ENCODE measurements at places on chromosomes 4 and X.

DNA sequence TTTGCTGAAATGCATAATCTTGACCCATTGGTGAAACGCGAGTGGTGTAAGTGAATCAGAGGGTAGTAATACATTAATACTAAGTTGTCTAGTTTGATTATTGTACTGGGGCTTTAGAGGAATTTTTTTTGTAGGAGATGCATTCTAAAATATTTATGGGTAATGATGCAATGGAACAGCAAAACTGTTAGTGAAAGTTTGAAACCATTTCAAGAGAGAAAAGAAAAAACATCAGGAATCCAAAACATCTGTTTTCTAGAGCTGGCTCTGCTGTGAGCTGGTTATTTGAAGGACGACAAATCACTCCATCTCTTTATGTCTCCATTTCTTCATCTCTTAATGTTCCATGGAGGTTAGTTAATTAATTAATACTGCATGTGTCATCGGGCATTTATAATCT is 351.9 kb upstream of the FAT1 start:
- no peak for DNase-seq

- DNase-seq = no peak
These were observed 7.2 kb downstream of the PDHA1 start for GRCh38 chrX:19350941-19351384.

GRCh38 chr4:183017962-183018361 is 81.1 kb upstream of the WWC2 start:
- no peak for DNase-seq

- DNase-seq = no peak
These were observed 1.0 kb downstream of the SLITRK4 start for GRCh38 chrX:143634663-143635455.

GRCh38 chr4:119125931-119126330 is 9.7 kb upstream of the MYOZ2 start:
- no peak for DNase-seq

GRCh38 chrX:6849716-6850414 is 297.6 kb upstream of the STS start:
- DNase-seq = no peak

GRCh38 chr4:109016200-109016599 is 253.3 kb upstream of the ETNPPL start:
- no peak for DNase-seq

- no peak for DNase-seq
These were observed 31.6 kb downstream of the MTHFD2L start for GRCh38 chr4:74189331-74190043.

- peak; percentile 54 for DNase-seq
These were observed at the start of gene NALF2 for GRCh38 chrX:69503782-69504625. TSS of gene NALF2 (plus strand) at chrX:69504326. CDS start at chrX:69505283, 957 bp downstream.

DNA sequence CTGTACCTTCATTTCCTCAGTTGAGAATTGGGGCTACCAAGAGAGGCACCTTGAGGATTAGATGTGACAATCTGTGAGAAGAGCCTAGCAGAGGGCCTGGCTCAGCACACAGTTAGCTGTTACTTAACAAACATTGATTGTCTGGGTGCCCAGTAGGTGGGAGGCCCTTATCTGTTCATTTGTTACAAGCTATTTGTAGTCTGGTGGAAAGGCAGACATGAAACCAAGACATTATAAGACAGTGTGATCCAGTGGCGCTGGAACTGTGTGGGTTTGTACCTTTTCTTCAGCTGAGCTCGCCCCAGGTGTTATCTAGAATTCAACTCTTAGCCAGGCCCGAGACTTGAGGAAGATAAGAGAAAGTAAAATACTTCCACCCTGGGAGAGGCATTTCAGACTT is 16.9 kb downstream of the AKAP4 start:
- DNase-seq = no peak

DNA sequence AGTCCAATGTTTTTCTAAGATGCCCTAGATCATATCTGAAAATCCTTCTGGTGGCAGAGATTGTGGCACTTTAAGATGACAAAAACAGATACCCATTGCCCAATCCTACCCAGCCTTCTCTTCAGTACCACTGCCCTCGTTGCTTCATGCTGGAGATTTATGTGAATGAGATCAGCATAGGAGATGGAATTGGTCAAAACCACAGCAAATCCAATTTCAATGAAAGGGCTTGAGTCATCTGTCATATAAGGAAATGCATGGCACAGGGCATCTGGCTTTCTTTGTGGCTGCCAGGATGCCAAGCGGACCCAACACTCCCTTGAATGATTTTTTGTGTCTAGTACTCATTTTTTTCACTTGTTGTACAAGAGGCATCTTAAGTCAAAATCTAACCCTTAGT is 16.8 kb downstream of the AFF2 start:
- no peak for DNase-seq

DNA sequence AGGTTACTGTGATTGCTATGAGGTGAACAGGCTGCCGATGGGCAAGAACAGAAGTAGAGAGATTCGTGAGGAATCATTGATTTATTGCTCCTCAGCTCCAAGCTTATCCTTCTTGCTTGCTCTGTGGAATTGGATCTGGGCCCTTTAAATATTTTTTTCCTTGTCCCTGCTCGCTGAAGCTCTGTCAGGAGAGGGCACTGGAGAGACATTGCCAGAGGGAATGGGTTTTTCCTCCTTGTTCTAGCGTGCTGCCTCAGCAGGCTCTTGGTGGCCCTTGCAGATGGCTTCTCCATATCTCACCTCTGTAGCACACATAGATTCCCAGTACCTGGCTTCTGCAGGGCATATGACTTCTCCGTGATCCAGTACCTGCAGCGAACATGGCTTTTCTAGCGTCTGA is 67.4 kb downstream of the CNGA2 start:
- peak; percentile 15 for DNase-seq

DNA sequence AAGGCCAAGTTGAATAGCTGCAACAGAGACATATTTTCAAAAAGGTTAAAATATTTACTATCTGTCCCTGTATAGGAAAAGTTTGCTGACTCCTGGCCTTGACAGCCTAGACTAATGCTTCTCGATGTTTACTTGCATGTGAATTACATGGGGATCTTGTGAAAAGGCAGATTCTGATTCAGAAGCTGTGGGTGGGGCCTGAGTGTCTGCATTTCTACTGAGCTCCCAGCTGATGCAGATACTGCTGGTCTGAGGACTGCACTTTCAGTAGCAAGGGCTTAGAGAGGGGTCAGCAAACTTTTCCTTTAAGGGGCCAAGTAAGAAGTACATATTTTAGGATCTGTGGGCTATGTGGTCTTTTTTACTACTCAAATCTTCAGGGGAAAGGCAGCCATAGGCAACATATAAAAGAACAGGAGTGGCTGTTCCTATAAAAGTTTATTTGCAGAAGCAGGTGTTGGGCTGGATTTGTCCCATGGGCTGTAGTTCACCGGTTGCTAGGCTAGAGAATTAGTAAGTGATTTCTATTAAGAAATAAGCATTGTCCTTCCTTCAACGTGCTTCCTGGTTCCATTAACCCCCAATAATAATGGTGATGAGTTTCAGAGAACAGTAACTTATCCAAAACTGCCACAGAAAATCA is 97.2 kb upstream of the PDE5A start:
- no peak for DNase-seq

DNA sequence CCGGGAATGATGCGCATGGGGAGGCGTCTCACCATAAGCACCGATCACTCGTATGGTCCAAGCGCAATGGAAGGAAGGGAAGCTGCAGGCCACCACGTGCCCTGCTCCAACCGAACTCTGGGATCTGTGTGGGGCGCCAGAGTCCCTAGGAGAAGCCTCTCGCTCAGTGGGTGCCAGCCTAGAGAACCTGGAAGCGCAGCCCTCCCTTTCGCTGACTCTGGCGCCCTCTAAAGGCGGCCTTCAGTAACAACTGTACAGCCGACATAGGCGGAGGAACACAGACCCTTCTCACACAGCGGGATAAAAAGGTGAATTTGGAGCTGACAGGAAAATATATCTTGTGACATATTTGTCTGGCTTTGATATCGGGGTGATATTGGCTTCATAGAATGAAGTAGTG is 76.0 kb downstream of the INTS6L start:
- DNase-seq = no peak

DNA sequence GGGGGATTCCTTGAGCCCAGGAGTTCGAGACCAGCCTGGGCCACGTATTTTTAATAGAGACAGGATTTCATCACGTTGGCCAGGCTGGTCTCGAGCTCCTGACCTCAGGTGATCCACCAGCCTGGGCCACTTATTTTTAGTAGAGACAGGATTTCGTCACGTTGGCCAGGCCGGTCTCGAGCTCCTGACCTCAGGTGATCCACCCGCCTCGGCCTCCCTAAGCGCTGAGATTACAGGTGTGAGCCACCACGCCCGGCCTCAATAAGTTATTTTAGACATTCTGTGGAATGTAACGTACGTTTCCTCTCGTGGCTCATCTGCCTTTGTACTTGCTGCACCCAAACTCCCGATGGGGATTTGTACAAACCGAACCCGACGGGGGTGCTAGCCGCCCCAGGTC is 8.8 kb downstream of the ASMT start:
- no peak for DNase-seq

Data from 8988T (cell line).